Stimulated activated naive CD4-positive, alpha-beta T cell treated with Interleukin-2 at 50 U/mL for 16 hours (primary cell): ENCODE measurements at places on chromosomes 16 and 17.
A peak's percentile ranks its signal among the peaks of the same experiment; 100 is the strongest.

- no peak for DNase-seq
Measured at GRCh38 chr16:63618896-63619485, 1502.9 kb downstream of the CDH11 start.

DNA sequence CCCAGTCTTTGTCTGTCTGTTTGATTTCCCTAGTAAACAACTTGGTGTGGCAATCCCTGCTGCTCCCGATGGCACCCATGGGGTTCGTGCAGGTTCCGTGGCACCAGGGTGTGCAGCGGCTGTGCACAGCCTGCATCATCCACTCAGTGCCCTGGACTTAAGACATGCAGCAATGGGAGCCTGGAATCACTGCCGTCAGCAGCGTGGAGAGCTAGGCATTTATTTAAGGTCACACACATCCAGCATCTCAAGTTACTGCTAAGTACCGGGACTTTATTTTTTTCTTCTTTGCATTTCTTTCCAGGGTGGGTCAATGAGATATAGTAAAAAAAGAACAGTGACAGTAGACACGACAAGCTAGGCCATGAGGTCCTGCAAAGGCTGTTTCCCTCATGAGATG lies 2.8 kb downstream of the DHRS7C start:
- no peak for DNase-seq

DNA sequence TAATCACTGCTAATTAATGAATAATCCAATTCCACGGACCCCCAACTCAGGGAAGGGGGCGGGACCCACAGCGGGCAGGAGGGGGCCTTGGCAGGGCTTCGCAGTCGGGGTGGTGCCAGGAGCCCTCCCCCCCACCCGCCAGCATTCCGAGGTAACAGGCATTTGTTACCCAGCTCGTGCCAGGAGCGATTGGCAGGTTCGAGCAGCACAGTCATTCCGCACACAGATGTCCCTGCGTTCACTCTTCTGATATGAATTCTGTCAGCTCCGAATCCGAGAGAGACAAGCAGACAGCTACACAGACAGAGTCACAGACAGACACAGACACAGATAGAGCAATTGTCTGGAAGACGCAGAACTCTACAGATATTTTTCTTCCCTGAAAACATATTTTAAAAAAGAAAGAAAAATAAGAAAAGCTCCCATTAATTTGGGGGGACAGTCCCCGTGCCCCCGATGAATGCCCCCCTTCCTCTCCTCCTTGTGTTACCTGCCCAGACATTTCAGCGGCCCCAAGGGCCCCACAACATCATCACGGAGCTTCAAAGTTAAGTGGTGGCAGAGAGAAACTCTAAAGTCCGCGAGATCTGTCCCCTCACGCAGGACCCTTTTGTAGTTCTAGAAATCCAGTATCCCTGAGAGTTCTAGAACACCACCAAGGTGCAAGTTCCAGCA lies 10.2 kb downstream of the NEUROD2 start:
- DNase-seq: no peak

GRCh38 chr16:65731833-65732232 lies 610.0 kb upstream of the CDH11 start:
- DNase-seq: no peak

- peak; percentile 17 for DNase-seq
Measured at GRCh38 chr16:4372001-4372577, 441 bp downstream of the VASN start.

- DNase-seq: no peak
Measured at GRCh38 chr17:9467518-9467917, 108.1 kb downstream of the STX8 start.

GRCh38 chr17:41730479-41730878 lies 4.0 kb downstream of the HAP1 start:
- no peak for DNase-seq

GRCh38 chr17:1146561-1147265 lies 33.1 kb downstream of the ABR start:
- DNase-seq: no peak

- no peak for DNase-seq
Measured at GRCh38 chr17:44623070-44623725, 33.1 kb upstream of the MEIOC start.

GRCh38 chr16:89013111-89013510 lies 36.1 kb upstream of the CBFA2T3 start:
- DNase-seq: no peak

GRCh38 chr16:79997257-79997656 lies 396.7 kb upstream of the MAF start:
- DNase-seq: no peak

DNA sequence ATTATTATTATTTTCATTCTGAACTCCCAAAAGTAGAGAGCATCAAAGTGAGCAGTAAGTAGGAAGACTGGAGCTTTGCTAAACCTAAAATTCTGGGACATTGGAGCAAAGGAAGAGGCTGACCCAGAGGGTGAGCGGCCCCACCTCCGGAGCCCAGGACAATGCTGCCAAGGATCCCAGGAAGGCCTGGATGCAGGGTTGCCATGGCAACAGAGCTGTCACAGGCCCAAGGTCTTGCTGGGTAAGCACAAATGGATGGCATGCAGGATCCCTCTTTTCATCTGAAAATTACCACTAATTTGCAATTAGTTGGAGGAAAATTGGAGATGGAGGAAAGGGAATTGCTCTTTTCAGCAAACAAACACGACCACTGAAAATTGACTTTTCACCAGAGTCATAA lies 457.9 kb upstream of the CDH5 start:
- no peak for DNase-seq

DNA sequence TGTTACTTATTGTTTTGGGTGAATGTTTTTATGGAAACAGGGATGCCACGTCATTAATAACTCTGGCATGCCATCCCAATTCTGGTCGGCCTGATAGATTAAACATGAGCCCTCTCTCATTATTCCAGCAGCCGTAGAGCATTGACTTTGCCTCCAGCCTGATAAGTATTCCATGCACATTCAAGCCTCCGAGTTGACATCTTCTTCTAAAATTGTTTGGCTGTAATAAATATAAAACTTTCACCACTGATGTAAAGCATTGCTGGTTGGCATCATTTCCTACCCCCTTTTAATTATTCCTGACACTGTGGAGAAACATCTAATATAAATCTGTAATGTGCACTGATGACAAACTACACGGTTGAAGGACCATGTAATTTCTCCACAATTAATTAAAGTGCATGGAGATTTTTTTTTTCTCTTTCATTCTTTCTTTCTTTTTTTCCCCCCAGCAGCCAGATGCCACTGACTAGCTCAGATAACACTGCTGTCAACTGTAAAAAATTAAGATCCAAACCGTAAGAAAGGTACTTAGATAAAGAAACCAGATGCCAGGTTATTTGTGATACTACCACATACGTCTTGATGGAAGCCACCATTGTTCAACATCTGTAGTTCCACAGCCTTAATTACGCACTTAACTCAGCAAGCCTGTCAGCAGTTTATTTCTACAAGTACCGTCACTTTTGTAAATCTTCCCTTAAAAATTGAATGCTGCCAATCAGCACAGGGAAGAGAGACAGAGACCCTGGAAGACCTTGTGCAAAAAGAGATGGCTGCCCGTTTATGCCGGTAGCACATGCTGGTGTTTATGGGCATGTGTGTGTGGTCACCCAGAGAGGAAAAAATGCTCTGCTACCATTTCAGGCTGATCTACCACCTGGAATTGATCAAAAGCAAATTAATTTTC lies 237.7 kb downstream of the IRX3 start:
- no peak for DNase-seq
